ENCODE measurements at places on chromosomes 6 and 20. TPM values are rescaled to one million over a fixed set of nuclear protein-coding genes. Genes with fewer than 3 reads are reported as not detected.
A peak's percentile ranks its signal among the peaks of the same experiment; 100 is the strongest.

DNA sequence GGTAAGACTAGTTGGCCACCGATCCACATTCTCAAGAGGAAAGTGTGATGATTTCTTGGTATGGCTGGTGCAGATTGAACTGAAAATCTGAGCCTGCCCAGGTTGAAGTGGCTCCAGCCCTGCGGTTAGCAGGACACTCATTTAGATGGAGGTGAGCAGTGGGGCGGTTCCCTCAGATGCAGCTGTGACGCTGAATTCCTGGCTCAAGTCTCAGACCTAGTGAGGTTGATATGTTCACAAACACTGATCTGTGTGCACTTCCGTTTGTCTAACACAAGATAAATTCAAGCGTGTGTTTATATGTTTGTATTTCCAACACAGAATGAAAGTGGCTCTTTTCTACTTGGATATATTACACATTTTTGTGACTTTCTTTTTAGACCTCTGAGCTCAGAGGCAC lies 83.4 kb upstream of the FRMD1 start:
- no peaks in the 10 kb centered on the region for H3K27me3 ChIP-seq
- no peak overlapping the region for H3K27ac ChIP-seq
- no peaks in the 10 kb centered on the region for H3K4me1 ChIP-seq
- H3K4me3 ChIP-seq, result no peak overlapping the region
- peak; percentile 38 for DNase-seq
- H3K36me3 ChIP-seq, result no peaks in the 10 kb centered on the region

BIRC7 gene
- not detected for total RNA-seq

CASS4 gene
- total RNA-seq, result 20.8 TPM

DNA sequence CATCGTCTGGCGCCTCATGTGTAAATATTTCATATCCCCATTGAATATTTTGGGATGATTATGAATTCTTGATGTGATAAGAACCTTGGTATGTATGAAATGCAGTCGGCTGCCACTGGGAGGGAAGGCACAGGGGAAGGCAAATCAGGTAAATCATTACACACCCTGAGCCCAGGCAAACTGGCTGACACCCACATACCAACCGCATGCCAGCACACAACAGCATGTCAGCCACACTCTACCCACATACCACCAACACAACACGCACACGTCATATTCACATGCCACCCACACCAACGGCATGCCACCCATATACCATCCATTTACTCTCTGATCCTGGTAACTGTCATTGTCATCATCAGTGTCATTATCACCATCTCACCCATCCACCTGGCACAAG lies 28.3 kb upstream of the MDGA1 start:
- no peak overlapping the region for H3K27ac ChIP-seq
- DNase-seq, result no peak
- H3K4me3 ChIP-seq, result no peak overlapping the region
- H3K36me3 ChIP-seq, result no peaks in the 10 kb centered on the region

GPR63 gene
- total RNA-seq, result 0.40 TPM

- H3K4me3 ChIP-seq, result peak overlapping the region; percentile 43
- DNase-seq, result peak; percentile 89
- peaks cover 18% of the 10 kb centered on the region for H3K27me3 ChIP-seq
- peaks cover 18% of the 10 kb centered on the region for H3K4me1 ChIP-seq
- no peaks in the 10 kb centered on the region for H3K36me3 ChIP-seq
Measured at GRCh38 chr6:88166493-88167351, 575 bp upstream of the CNR1 start.

DNA sequence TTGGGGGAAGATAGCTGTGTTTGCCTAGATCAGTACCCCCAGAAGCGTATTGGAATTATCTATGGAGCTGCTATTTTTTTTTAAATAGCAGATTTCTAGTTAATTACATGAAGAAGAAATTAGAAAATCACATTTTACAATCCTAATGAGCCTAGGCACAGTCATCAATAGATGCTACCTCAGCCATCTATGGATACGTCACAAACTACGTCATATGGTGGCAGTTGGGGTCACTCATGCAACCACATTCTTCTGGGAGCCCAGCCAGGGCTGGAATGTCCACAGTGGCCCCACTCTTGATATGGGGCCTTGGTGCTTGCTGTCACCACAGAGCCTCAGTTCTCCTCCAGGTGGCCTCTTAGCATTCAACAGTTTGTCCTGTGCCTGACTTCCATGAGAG lies 63.0 kb downstream of the SNRNP48 start:
- H3K36me3 ChIP-seq, result no peaks in the 10 kb centered on the region
- no peak overlapping the region for H3K4me3 ChIP-seq

GRCh38 chr20:40720826-40721225 lies 31.8 kb upstream of the MAFB start:
- DNase-seq, result no peak
- no peaks in the 10 kb centered on the region for H3K36me3 ChIP-seq
- H3K4me1 ChIP-seq, result no peaks in the 10 kb centered on the region
- no peak overlapping the region for H3K27ac ChIP-seq
- no peak overlapping the region for H3K4me3 ChIP-seq
- no peaks in the 10 kb centered on the region for H3K27me3 ChIP-seq

- no peaks in the 10 kb centered on the region for H3K27me3 ChIP-seq
- peaks cover 55% of the 10 kb centered on the region for H3K36me3 ChIP-seq
- H3K27ac ChIP-seq, result peak overlapping the region; percentile 66
- no peak for DNase-seq
Measured at GRCh38 chr20:49851991-49852390, 39.4 kb downstream of the SLC9A8 start.

- no peaks in the 10 kb centered on the region for H3K27me3 ChIP-seq
- H3K4me3 ChIP-seq, result no peak overlapping the region
- DNase-seq, result no peak
- peaks cover 11% of the 10 kb centered on the region for H3K4me1 ChIP-seq
- no peaks in the 10 kb centered on the region for H3K36me3 ChIP-seq
Measured at GRCh38 chr6:89834884-89835792, 5.5 kb downstream of the CASP8AP2 start.

DNA sequence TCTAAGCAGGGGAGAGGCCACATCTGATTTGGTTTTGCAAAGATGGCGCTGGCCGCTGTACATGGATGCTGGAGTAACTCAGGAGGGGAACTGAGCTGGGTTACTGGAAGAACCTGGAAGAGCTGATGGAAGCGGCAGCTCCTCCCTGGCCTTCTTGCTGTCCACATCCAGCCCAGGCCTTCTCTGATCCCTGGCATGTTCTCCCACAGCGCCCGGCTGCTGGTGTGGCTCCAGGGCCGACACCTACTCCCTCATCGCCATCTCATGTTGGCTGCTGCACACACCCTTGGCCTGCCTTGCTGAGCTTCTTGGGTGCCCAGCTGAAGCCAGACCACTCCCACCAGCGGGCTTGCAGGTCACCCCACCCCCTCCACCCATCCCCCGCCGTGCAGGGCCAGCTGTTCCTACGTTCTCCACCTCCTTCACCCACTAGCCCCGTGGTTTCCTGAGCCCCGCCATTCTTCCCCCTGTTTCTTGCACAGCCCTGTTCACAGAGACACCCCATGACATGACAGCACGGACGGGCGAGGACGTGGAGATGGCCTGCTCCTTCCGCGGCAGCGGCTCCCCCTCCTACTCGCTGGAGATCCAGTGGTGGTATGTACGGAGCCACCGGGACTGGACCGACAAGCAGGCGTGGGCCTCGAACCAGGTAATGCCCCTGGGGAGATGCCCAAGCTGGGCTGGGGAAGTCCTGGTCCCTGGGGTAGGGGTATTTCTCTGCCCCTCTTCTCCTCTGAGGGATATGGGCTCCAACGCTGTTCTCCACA lies 28.4 kb downstream of the VSTM2L start:
- DNase-seq, result no peak
- H3K4me1 ChIP-seq, result no peaks in the 10 kb centered on the region
- no peak overlapping the region for H3K4me3 ChIP-seq
- H3K27me3 ChIP-seq, result no peaks in the 10 kb centered on the region
- no peak overlapping the region for H3K27ac ChIP-seq

PKHD1 gene
- 0.46 TPM for total RNA-seq

GRCh38 chr20:43306837-43307236 lies 117.1 kb upstream of the PTPRT start:
- no peaks in the 10 kb centered on the region for H3K36me3 ChIP-seq
- H3K4me1 ChIP-seq, result no peaks in the 10 kb centered on the region
- H3K4me3 ChIP-seq, result no peak overlapping the region
- H3K27ac ChIP-seq, result no peak overlapping the region

GRCh38 chr6:37830225-37830624 lies 10.7 kb downstream of the ZFAND3 start:
- H3K27ac ChIP-seq, result no peak overlapping the region
- H3K4me3 ChIP-seq, result no peak overlapping the region
- no peak for DNase-seq
- H3K4me1 ChIP-seq, result peaks cover 73% of the 10 kb centered on the region
- no peaks in the 10 kb centered on the region for H3K36me3 ChIP-seq
- no peaks in the 10 kb centered on the region for H3K27me3 ChIP-seq

DNA sequence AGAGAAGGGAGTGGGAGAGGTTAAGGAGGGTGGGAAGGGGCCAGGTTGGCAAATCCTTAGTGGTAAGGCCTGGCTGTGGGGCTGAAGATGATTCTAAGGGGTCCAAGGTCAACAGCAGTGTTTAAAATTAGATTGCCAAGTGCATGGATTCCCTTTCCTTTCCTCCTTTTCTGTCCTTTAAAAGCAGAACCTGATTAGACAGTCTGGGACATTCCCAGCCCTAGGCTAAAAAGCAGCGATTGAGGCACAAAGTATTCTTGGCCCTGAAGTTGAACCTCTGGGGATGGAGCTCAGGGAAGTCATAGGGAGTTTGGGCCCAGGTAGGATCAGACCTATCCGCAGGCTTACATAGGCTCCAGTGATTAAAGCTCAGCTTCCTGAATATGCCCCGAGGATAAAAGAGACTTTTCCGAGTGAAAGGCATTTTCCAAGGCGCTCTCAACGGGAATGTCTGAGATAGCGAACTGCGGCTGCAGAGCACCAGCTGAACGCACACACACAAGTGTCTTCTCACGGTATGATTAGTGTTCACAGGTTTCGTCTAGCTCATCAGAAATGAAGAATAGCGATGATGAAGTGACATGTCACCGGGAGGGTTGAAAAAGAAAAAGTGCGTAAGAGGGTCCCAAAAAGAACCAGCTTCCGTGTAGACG lies 787 bp upstream of the CARMIL1 start:
- DNase-seq, result no peak
- no peaks in the 10 kb centered on the region for H3K36me3 ChIP-seq
- peaks cover 9% of the 10 kb centered on the region for H3K4me1 ChIP-seq
- no peaks in the 10 kb centered on the region for H3K27me3 ChIP-seq
- H3K27ac ChIP-seq, result no peak overlapping the region
- H3K4me3 ChIP-seq, result peak overlapping the region; percentile 55

GRCh38 chr6:13372076-13372475 lies 43.7 kb upstream of the TBC1D7 start:
- no peak for DNase-seq
- H3K4me3 ChIP-seq, result no peak overlapping the region
- H3K4me1 ChIP-seq, result peaks cover 15% of the 10 kb centered on the region
- H3K36me3 ChIP-seq, result no peaks in the 10 kb centered on the region

MICA gene
- total RNA-seq, result 31.7 TPM

DNA sequence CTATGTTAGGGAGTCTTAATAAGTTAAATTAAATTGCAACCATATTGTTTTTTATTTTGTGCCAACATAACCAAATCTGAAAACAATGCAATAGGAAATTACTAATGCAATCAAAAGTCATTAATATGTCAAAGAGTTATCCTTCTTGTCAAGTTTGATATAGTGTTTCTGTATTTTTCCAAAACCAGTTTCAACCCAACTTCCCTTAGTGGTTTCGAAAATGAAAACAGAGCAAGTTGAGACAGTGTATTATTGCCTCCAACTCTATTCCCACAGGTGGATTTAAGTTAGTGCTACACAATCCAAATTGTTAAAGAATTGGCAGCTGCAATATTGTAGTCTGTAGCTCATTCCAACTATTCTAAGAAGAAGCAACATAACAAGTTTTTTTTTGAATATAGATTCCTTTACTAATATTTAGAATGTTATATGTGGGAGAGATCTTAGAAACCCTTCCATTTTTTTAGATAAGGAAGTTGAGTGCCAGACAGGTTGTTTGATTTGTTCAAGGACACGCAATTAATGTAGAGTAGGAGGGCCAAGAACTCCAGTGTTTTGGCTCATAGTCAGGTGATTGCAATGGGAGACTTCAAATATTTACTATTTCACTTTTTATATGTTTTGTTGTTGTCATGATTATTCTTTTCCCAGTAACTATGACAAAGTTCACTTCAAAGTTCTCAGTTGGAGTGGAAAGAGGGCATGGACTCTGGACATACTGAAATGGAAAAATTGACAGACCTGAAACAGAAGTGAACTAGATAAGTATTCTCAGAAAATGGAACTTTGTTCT lies 282.4 kb upstream of the HSF2 start:
- no peaks in the 10 kb centered on the region for H3K27me3 ChIP-seq
- H3K36me3 ChIP-seq, result no peaks in the 10 kb centered on the region
- no peak for DNase-seq
- no peak overlapping the region for H3K27ac ChIP-seq

- DNase-seq, result no peak
- no peaks in the 10 kb centered on the region for H3K36me3 ChIP-seq
- H3K27ac ChIP-seq, result no peak overlapping the region
- no peaks in the 10 kb centered on the region for H3K27me3 ChIP-seq
- H3K4me3 ChIP-seq, result no peak overlapping the region
Measured at GRCh38 chr6:40804905-40805304, 217.7 kb upstream of the LRFN2 start.

- no peak overlapping the region for H3K27ac ChIP-seq
- DNase-seq, result no peak
- no peaks in the 10 kb centered on the region for H3K27me3 ChIP-seq
- H3K36me3 ChIP-seq, result no peaks in the 10 kb centered on the region
Measured at GRCh38 chr6:87798393-87799278, 96.6 kb upstream of the AKIRIN2 start.

ZNF391 gene
- 0.91 TPM for total RNA-seq

- no peak overlapping the region for H3K27ac ChIP-seq
- H3K4me1 ChIP-seq, result no peaks in the 10 kb centered on the region
- no peaks in the 10 kb centered on the region for H3K27me3 ChIP-seq
- H3K4me3 ChIP-seq, result no peak overlapping the region
Measured at GRCh38 chr20:63580796-63581461, 6.9 kb upstream of the HELZ2 start.

IPCEF1 gene
- total RNA-seq, result 4.1 TPM

WFDC11 gene
- not detected for total RNA-seq

- H3K36me3 ChIP-seq, result no peaks in the 10 kb centered on the region
- no peak overlapping the region for H3K27ac ChIP-seq
- no peak overlapping the region for H3K4me3 ChIP-seq
- DNase-seq, result no peak
- peaks cover 16% of the 10 kb centered on the region for H3K27me3 ChIP-seq
Measured at GRCh38 chr6:122994256-122994655, 1.8 kb upstream of the CLVS2 start.

DNA sequence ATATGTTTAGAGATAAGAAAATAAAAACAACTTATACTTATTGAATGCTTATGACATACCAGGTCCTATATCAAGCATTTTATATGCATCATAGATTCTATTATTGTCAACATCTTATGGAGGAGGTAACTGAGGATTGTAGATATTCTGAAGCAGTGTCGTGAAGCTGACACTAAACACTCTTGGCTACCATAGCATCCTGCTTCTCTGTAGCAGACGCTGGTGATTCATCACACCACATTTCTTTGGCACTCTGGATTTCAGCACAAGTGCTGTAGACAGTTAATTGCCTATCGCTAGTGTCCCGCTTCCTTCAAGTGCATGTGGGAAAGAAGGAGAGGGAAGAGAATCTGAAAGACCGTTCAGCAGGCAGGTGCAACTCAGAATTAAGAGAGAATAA lies 317.1 kb downstream of the PLCB1 start:
- H3K4me1 ChIP-seq, result no peaks in the 10 kb centered on the region
- no peak overlapping the region for H3K4me3 ChIP-seq
- H3K36me3 ChIP-seq, result no peaks in the 10 kb centered on the region
- H3K27me3 ChIP-seq, result no peaks in the 10 kb centered on the region

GRCh38 chr6:124868481-124868880 lies 93.8 kb upstream of the RNF217 start:
- H3K36me3 ChIP-seq, result no peaks in the 10 kb centered on the region
- H3K27ac ChIP-seq, result no peak overlapping the region
- H3K27me3 ChIP-seq, result no peaks in the 10 kb centered on the region
- H3K4me1 ChIP-seq, result no peaks in the 10 kb centered on the region
- H3K4me3 ChIP-seq, result no peak overlapping the region

Measured in upper lobe of left lung (tissue), 6 donors.